Skin of body (tissue), 3 donors: ENCODE measurements at places on chromosomes 12 and 14. TPM values are rescaled to one million over a fixed set of nuclear protein-coding genes. Genes with fewer than 3 reads are reported as not detected.

CARMIL3 gene
- 0.69 TPM for total RNA-seq

DNA sequence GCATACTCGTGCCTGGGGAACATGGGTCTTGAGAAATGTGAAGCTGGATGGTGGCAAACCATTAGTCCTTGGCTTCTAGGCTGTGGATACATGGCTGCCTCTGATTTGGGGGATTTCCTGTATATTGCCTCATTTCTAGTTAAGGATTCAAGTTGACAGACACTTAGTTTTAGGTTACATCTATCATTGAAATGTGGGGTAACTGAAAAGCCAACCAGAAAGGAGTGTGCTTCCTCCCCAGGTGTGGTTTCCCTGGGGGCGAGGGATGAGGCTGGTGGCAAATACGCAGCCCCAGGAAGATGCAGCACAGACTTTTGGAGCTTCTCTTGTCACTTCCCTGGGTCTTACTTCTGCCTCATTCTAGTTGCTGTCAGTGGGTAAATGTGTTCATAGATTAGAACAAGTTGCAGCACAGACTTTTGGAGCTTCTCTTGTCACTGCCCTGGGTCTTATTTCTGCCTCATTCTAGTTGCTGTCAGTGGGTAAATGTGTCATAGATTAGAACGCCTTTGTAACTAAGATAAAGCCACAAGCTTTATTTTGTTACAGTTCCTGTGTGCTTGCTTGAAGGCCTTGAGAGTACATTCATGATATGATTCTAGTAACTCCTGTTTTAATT lies 85.1 kb downstream of the BORCS5 start:
- DNase-seq: no peak

DNA sequence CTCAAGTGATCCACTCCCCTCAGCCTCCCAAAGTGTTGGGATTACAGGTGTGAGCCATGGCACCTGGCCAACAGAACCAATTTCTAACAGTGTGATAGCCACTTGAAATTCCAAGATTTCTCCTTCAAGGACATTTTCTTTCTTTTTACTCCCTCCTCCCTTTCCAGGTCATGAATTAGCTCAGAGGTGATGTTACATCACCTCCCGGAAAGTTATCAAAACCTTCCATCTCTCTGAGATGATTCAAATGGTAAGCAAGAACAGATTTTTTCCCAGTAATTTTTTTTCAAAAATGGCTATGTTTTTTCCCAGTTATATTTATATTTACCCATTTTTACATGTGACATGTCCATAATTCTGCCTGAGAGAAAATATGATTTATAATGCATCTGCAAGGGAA lies 15.6 kb upstream of the SMAGP start:
- no peak for DNase-seq

GRCh38 chr12:85390266-85390665 lies 110.2 kb downstream of the ALX1 start:
- DNase-seq: no peak

DNA sequence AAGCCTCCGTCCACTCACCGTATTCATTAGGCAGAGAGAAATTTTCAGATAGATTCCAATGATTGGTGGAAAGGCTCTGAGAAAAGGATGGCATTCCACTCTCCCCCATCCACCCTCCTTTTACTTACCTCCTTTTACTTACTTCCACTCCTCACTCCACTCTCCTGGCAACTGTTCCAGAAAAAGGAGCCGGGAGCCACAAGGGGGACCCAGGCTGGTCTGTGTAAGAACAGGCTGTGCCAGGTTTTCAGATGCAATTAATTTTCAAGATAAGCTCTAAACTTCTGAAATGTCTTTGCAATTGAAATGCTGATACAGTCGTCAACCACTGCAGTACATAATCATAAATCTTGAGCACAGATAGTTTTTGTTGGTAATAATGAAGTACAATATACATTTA lies 248.8 kb downstream of the ANO6 start:
- DNase-seq: no peak

DNA sequence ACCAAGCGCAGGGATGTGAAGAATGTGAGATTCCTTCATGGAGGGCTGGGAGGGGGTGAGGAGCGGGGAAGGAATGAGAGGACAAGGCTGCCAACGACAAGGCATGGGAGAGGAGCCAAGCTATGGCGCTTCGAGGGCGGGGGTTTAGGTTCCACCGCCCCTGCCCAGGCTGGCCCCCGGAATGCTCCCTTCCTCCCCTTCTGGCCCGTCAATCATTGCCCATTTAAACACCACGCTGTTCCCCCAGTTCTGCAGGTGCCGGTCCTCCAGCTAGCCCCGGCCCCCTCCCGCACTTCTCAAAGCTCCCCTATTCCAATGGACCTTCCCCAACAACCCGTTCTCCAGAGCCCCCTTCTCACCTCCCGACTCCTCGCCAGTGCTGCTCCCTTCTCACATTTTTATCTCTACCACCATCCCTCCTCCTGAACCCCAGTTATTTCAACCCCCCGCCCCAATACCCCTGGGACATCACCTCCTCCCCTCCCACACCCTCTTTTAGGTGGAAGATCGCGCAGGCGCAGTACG lies 428 bp downstream of the RNF41 start:
- DNase-seq: peak; percentile 69

DNA sequence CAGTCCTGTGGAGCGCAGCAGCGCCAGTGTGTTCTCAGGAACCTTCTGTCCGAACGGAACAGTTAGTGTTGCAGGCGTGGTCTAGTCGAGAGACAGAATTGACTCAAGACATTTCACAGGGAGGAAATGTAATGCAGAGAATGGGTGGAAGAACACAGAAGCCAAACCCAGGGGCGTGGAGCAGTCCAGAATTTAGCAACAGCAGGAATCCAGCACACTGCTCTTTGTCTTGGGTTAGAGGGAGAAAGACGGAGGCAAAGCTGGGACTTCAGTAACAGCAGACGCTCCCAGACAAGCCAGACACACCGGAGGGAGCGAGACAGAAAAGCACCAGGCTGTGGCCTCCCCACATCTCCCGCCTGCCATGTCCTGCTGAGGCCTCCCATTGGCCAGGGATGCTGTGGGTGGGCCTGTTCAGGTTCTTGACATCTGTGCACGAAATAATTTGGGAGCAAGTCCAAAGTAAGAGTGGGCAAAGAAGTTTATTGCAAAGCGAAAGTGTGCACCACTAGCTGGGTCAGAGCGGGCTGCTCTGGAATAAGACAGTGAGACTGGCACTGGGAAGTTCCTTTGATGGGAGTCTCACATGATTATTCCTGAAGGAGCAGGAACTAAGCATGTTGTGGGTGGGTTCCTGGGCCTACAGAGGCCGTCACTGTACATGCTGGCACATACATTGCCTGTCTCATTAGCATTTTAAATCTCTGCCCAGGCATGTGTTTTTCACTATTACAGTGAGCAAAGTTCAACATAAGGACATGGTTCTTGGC lies 339.3 kb upstream of the SFSWAP start:
- no peak for DNase-seq

- DNase-seq: peak; percentile 64
Measured at GRCh38 chr14:95496690-95497259, 19.7 kb downstream of the SYNE3 start.

GRCh38 chr12:132360906-132361777 lies 31.8 kb upstream of the GALNT9 start:
- no peak for DNase-seq

- no peak for DNase-seq
Measured at GRCh38 chr14:100577321-100577985, 9.8 kb downstream of the BEGAIN start.
